NCI-H460 (cell line): ENCODE measurements at places on chromosomes 3 and 15.

GRCh38 chr3:124745756-124746155 is 15.5 kb downstream of the UMPS start:
- DNase-seq: no peak

- peak; percentile 33 for DNase-seq
These were observed 332.1 kb downstream of the ARRDC4 start for GRCh38 chr15:98292442-98293240.

DNA sequence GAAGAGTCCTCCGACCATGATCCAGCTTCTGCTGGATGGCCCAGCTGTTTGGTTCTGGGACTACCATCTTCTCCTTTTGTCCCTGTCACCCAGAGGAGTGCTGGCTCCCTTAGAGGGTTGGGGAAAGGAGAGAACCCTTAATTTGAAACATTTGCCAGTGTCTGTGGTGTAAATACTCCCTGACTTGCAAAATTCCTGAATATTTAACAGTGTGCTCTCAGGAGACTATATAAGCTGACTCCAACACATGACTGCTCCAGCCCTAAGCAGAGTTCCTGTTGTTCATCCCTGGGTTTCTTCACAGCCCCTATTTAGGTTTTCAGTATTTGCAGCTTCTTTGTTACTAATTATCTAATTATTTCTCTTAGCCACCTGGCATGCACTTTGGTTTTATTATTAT is 133.1 kb downstream of the CPNE4 start:
- no peak for DNase-seq

DNA sequence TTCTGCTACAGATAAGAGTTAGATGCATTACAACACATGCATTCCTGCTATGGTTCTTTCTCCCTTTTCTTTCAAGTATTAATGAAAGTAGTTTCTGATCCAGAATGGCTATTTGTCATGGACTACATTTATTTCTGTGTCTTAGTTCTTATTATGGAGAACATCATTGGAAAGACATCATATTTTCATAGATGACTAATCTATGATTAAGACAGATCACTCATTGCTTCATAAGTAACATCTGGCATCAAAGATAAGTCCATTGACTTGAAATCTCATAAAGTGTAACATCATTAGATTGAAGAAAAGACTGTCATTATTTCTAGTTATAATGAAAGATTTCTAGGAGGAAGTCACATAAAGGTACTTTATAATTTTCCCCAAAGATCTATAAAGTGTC is 366.7 kb downstream of the NSUN3 start:
- DNase-seq: no peak

GRCh38 chr3:171838218-171838720 is 4.9 kb upstream of the TMEM212 start:
- DNase-seq: peak; percentile 43

GRCh38 chr3:50381383-50381782 is 22.1 kb upstream of the TMEM115 start:
- DNase-seq: no peak

DNA sequence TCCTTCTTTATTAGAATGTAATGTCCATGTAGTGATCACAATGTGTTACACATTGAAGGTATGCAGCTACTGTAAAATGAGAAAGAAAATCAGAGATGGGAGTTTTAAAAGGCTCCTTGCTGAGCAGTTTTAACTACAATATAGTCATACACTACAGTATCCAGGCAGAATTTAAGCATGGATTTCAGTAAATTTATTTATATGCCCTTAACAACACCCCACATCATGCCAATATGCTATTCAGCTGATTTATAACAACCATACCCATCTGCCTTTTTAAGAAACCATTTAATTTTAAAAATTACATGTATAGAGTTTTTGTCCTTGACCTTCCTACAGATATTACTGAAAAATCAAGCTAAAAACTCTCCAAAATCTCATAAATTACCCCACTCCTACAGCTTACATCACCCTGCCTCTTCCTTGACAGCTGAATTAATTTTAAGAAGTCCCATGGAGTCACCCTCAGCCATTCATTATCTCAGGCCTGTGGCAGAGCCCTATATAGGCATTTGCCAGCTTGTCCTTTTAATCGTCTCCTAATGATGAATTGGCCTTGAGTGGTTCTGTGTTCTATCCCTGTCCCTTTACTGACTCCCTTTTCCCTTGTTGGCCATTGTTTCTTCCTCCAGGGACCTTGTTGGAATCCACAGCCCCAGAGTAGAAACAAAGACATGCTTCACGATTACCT is 797.6 kb upstream of the ARRDC4 start:
- DNase-seq: no peak

GRCh38 chr3:99774467-99774866 is 43.2 kb upstream of the CMSS1 start:
- DNase-seq: no peak

GRCh38 chr3:68876112-68876713 is 56.1 kb downstream of the TAFA4 start:
- DNase-seq: peak; percentile 43

DNA sequence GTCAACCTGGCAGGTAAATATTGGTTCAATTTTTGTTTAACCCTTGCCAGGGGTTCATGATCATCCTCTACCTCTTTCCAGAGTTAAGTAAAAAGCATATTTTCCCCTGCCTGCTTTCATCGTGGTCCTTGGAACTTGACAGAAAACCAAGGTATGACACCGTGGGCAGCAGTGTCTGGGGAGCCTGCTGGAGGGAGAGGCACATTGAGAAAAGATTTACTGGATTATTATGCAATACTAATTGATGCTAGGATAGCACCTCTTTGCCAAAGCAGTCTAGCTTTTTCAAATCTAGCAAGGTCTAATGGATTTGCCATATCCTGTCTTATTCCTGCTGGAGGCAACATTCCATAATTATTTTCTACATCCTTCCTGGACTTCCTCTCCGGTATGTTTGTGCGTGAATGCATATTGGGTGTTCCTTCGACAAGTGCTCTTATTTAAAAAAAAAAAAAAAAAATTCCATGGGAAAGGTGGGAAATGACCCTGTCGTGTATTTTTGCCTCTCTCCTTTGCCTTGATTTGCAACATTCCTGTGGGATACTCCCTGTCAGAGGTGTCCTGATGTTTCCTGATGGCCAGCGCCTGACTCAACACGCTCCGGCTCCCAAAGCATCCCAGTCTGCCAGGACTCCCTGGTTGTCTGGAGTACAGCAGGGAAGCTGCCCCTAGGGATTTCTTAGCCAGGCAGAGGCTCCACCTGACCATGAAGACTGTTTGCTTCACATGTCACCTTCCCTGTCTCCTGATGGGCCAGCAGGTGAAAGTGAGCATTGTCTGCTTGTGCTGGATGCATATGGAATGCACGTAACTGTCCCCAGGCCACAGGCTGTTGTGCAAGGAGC is 6.3 kb downstream of the BHLHE40 start:
- DNase-seq: peak; percentile 79

DNA sequence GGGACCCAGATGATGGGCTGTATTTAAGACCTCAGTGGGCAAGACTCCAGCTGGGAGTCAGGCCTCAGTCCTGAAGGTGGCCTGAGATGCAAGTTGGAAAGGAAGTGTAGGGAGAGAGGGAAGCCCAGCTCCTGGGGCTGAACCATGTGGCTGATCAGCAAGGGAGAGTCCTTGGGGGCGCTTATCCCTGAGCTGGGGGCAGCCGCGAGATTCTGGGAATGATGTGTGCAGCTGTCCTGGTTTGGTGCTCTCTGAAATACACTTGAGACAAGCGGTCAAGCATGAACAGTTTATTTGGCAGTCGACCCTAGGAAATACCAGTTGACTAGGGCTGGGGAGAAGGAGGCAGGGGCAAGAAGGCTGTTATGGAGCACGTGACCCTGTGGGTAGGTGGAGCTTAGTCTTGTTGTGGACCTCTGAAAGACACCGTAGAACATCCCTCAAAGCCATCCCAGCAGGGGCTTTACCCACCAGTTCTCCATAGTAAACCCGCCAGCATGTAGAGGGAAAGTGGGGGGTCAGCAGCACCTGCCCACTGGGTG is 41.8 kb upstream of the SLC6A11 start:
- DNase-seq: no peak

DNA sequence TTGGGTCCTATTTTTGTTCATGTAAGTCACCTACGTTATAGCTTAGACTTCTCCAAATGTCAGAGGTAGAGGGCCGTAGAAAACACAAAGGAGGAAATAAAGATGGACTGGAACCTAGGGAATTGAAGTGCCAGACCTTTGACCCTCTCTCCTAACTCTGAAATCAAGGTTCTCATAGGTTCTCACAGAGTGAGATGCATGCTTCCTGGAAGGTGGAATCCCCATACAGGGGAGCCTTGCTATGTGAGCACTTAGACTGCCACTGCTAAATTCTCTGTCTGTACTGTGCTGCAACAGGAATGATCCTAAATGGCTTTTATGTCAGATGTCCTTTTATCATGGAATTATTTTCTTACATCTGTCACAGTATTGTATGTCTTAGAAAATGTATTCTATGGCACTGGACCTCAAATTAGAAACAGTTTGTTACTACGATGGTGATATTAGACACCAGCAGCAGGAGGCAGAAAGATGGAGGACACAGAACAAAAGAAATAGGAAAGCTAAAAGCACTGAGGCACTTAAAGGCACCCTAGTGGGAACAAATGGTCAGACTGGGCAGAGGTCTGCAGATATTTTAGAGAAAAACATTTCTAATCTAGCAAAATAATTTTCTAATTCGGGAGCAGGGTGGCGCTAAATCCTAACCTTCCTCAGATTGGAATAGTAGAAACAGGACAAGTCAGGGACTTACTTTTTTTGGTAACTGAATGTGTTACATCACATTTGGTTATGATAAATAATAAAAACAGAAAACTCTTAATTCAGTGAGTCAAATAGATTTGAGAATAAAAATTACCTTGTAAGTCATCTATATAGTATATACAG is 60.2 kb upstream of the CDAN1 start:
- no peak for DNase-seq

DNA sequence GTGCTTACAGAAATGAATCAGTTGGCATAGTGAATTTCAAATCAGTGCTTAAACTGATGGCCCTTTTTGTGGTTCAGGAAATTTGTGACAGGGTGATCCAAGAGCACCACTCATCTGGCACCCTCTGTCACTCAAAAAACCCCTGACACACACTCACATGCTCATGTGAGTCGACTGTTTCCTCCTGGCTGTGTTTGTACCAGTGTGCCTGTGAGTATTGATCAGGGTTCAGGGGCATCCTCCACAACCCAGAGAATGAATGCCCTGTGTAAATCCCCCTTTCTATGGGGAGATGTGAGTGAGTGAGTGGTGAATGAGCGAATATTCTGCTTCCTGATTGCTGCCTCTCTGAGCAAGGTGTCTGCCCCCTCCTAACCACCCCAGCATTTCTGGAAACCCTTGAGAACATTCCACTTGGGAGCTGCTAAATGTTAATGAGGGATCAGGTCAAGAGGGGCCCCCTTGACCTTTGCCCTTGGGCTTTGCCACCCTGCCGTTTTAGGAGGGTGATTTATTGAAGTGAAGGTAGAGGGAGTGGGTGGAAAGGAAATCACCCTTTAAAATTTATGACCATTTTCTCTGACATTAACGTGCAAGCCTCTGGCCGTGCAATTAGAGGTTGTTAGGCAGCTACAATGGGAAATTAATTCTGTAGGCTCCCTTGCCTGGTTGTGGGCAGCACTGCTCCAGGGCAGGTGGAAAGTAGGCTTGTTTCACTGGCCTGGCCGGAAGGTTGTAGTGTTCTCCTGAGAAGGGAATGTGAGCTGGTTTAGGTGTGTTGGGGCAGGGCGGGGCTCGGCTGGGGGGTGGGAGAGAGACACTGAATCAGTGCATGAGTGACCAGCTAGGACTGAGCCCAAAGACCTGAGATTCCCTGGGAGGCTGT is 87.2 kb downstream of the SLCO3A1 start:
- no peak for DNase-seq

DNA sequence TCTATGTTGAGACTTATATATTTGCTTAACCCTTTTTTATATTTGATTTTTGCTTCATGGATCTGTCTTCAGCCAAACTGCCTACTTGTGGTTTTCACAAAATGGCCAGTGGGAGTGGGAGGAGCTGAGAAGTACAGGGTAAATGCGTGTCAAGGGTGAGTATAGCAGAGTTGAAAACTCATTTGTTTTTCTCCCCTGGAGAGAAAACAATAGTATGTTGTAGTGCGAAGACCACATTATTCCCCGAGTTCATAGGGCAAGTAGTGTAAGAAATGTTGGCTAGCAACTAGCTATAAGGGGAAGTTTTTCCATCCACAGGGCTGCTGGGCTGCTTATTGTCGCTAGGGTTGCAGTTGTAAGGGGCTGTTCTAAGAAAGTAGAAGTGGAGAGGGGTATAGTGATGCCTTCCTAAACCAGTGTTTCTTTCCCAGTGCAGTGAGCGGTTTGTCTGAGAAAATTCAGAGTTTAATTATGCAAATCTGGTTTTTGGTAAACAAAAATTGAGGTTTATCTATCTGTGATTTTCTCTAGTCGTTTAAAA is 153.8 kb upstream of the AZI2 start:
- no peak for DNase-seq

DNA sequence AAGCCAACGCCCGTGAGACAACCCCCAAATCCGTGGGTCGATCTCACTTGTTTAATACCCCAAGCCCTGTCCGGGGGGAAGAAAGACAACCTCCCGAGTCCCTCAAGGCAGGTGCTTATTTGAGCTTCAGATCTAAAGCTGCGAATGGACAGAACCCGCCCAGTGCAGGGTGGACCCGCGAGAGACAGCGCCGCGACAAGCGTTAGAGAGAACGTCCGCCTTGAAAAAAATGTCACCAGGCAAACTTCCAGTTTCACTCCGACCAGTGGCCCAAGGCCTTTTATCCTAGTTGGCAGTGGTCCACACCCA is 740 bp upstream of the OXSR1 start:
- DNase-seq: no peak

DNA sequence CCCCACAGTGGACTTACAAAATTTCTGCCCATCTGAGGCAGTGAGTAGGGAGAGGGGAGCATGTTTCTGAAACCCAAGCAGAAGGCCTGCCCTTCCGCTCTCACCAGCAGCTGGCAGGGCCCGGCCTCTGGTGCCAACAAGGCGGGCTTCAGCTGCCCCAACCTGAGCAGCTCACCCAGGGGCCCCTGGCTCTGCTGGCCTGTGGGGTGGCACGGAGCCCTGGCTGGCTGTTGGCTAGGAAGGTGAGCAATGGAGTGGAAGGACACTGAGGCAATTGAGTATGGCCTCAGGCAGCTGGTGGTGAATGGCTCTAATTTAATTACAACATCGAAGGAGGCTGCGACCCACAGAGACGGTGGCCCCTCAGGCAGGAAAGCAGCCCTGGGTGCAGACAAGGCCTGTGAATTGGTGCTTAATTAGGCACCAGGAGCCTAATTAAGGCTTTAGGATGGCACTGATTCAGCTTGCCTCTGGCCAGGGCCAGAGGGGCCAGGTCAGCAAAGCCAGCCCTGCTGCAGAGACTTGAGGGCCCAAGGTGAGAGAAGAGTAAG is 60.9 kb downstream of the ST8SIA2 start:
- no peak for DNase-seq

- DNase-seq: no peak
These were observed 4.4 kb downstream of the WDR73 start for GRCh38 chr15:84649706-84650105.

GRCh38 chr3:135766115-135766514 is 199.4 kb upstream of the PPP2R3A start:
- no peak for DNase-seq

GRCh38 chr3:101591071-101591470 is 17.1 kb downstream of the PCNP start:
- DNase-seq: no peak
